Naive thymus-derived CD4-positive, alpha-beta T cell (primary cell): ENCODE measurements at places on chromosomes 16 and 17. TPM values are rescaled to one million over a fixed set of nuclear protein-coding genes. Genes with fewer than 3 reads are reported as not detected.

GRCh38 chr16:67939507-67940445 is 3.1 kb upstream of the PSMB10 start:
- peak; percentile 33 for DNase-seq

DNA sequence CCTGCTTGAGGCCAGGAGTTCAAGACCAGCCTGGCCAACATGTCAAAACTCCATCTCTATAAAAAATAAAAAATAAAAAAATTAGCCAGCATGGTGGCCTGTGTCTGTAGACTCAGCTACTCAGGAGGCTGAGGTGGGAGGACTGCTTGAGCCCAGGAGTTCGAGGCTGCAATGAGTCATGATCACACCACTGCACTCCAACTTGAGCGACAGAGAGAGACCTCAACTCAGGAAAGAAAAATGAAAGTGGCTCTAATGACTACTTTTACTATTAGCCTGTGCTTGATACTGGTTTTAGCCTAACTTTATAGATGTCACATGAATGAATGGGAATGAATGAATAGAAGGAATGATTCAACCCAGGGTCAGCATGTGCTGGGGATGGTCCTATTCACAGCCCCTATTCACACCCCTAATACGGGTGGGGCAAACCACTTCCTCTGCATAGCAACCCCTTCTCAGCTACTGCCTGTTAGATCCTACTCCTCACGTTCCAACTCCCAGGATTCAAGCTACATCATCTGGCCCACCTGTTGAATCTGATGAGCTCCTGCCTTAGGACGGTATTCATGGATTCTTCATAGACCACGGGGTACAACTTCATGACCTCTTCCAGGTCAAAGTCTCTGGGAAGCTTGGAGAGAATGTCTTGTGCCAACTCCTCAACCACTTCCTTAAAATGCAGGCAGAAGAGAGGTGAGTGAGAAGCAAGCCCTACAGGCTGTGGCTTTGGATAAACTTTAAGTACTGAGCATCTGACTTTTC is 40.5 kb downstream of the LYRM1 start:
- no peak for DNase-seq

DNA sequence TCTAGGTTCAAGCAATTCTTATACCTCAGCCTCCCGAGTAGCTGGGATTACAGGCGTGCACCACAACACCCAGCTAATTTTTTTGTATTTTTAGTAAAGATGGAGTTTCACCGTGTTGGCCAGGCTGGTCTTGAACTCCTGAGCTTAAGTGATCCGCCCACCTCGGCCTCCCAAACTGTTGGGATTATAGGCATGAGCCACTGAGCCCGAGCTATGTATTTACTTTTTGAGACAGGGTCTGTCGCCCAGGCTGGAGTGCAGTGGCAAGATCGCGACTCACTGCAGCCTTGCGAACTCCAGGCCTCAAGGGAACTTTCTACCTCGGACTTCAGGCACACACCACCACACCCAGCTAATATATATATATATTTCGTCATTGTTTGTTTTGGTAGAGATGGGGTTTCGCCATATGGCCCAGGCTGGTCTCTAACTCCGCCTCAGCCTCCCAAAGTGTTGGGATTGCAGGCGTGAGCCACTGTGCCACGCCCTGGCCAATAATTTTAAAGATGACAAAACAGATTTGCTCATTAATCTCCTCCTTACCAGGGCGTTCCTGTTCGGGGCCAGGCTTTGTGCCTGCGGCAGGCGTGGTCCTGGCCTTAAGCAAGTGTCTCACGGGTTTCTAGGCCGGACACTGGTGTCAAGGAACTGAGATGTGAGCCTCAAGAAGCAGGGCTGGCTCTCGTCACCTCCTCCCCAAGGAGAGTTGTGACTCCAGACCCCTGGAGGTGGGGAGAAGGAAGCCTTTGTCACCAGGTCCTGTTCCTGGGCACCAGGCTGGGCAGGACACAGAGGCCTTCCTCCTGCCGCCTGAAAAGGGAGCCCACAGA is 4.3 kb upstream of the NPW start:
- no peak for DNase-seq

GRN gene
- 52.2 TPM for total RNA-seq

KRTAP4-1 gene
- total RNA-seq: not detected

DNA sequence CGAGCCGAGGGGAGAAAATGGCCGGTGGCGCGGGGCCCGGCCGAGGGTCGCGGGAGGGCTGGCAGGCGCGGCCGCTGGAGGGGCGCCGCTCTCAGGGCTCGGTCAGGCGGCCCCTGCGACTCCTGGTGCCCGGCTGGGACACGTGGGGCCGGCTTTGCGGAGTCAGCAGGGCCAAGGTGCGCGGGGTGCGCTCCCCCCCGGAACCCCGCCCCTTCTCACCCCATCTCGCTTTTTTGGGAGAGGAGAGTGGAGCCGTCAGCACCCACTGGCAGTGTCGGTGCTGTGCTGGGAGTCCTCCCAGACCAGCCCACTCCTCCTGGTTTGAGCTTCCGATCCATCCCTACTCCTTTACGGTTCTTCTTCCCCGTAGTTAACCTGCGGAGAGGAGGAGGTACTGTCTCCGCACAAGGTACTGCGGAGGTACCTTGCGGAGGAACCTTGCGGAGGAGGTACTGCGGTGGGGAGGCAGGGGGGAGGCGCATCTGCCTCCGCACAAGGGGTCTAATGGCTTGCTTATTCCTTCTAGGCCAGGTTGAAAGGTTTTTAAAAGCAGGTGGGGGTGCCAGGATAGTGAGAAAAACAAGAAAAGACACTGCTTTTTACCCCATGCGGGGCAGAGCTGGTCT is 19.1 kb upstream of the CBX8 start:
- no peak for DNase-seq

- no peak for DNase-seq
Measured at GRCh38 chr17:73101031-73101430, 8.5 kb upstream of the SLC39A11 start.

GRCh38 chr17:1197379-1197778 is 17.6 kb upstream of the ABR start:
- DNase-seq: no peak

DNA sequence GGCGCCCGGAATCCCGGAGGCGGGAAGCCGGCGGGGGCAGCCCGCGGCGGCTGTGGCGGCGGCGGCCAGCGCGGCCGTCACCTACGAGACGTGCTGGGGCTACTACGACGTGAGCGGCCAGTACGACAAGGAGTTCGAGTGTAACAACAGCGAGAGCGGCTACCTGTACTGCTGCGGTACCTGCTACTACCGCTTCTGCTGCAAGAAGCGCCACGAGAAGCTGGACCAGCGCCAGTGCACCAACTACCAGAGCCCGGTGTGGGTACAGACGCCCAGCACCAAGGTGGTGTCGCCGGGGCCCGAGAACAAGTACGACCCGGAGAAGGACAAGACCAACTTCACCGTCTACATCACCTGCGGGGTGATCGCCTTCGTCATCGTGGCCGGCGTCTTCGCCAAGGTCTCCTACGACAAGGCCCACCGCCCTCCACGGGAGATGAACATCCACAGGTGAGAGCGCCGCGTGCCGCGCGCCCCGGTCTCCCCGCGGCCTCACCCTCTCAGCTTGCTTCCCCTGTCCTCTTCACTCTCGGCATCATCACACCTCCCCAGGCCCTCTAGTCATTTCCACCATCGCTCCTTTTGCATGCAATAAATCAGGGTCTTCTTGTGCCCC is 706 bp downstream of the SHISA6 start:
- no peak for DNase-seq

GRCh38 chr16:85673529-85674417 is 15.0 kb downstream of the GINS2 start:
- no peak for DNase-seq

DNA sequence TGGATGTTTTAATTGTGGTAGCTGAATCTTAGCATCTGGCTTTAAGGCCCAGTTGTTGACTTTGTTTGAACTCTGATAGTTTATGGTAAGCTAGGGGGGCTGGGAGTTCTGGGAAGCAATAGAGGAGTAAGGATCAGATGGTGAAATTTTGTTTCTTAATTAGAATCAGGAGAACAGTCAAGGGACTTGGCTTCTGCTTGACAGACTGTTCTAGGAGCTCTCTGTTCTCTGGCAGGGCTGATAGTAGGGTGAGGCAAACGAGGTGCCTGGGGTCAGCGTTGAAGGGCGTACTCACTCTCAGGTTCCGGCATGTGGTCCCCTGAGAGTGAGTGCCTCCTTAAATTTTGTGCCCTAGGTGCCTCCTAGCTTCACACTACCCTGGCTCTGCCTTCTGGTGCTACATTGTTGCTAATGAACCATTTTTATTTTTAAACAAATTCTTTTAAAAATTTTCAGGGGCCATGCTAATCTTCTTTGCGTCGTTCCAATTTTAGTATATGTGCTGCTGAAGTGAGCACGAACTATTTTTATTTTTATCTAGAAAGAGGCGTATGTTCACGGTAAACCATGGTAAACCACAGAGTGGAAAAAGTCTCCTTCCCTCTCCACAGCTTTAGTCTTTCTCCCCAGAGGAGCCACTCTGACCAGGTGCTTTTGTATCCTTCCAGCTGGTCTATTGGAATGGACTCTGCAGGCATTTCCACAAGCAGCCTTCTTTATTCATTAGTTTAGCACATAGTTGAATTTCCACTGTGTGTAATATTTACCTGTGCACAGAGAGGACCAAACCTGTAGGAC is 19.7 kb downstream of the SLC7A6 start:
- no peak for DNase-seq

DNA sequence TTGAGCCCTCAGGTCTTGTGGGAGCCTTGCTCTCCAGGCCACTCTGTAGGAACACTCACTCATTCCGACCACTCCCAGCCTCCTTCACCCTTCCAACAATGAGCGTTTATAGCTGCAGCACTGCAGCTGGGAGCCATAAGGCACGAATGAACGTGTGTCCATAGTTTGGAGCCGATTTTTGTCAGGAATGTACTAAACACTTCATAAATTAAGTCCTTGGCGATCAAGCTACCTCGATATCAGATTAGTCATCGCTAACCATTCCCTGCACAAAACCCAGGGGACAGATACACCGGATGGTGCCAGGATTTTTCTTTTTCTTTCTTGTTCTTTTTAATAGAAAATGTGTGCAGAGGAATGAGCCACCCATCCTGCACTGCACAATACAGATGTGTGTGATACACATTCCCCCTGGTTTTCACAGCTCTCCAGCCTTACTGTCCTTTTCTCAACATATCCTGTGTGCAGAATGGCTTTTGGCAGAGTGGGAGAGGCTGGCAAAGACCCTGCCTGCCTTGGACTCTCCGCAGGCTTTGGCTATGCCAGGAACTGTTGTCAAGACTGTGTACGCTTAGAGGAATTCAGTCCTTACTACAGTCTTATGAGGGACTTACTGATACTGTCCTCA is 68.4 kb upstream of the ELAC2 start:
- no peak for DNase-seq

DNA sequence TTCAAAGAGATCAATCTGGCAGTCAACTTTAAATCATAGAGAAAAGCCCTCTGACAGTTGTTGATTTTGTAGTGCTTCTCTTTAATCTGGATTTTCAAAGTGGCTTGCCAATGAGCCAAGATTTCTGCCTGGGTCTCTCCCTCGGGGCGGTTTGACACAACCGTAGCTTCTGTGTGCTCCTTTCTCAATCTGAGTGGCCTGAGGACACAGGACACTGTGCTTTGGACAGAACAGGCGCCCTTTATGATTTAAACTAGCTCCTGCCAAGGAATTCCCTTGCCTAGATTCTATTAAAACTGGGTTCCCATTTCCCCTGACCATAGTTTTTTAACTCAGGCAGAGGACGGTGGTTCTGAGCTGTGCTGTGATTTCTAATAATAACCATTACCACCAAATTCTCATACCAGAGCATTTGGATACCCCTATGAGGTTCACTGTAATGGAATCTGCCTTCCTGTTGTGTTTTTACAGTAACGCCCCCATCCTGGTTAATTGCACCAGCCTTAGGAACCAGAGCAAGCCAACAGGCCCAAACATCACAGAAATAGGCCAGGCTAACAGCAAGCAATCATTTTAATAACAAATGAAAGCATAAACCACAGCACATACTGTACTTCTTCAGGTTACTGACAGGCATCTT is 4.0 kb downstream of the ZFHX3 start:
- no peak for DNase-seq

NFAT5 gene
- total RNA-seq: 27.3 TPM

DNA sequence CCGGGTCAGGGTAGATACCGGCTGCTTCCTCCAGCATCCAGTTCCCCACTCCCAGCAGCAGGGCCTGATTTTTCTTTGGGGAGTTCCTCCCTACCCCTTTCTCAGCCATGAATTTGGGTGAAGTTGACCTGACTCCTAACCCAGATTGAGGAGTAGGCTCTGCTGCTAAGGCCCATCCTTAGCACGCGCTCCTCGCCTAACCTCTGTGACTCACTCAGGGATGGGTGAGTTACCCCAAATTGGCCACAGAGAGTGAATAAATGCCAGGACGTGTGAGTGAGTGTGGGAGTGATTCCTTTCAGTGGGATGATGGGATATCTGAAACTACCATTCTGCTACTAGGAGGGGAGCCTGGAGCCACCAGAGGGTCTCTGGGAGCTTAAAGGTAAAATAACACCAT is 28.9 kb upstream of the ABCC12 start:
- no peak for DNase-seq

DNA sequence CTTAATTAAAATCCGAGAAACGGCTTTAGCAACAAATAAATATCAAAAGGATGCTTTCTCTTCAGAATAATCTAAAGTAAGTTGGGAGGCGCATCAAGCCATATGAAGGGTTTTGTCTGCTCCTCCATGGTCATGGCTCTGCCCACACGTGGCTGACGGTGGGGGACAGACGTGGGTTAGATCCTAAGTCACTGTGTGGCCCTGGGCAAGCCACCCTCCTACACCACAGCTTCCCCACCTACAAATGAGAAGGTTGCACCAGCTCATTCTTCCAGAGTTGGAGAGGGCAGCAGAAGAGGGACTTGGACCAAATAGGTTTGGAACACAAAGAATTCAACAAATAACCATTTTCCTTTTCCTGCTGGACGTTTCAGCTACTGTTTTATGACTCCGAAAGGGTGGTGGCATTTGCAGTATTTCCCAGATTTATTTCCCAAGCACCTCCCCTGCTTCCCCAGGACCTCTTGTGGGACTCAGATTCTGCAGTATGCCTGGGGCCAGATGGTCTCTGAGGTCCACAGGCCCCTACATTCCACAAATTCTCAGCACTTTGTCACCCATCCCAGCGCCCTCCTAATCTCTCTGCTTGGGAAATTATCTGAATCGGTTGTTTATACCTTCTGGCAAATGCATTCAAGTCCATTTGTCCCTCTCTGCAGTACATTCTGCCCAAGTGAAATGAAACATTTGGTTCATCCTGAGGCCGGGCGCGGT is 17.8 kb downstream of the LRRC75A start:
- no peak for DNase-seq

GRCh38 chr16:48492133-48492532 is 106.9 kb upstream of the SIAH1 start:
- no peak for DNase-seq

- DNase-seq: peak; percentile 59
Measured at GRCh38 chr17:74280093-74280513, 6.1 kb downstream of the DNAI2 start.

- DNase-seq: no peak
Measured at GRCh38 chr17:59093145-59093701, 13.5 kb downstream of the TRIM37 start.

RNFT1 gene
- 33.1 TPM for total RNA-seq

SLC12A4 gene
- total RNA-seq: 39.0 TPM

MRM3 gene
- total RNA-seq: 20.3 TPM

DHRS7C gene
- not detected in 2 replicates for total RNA-seq
